ENCODE measurements at places on chromosomes 3 and 15.

DNA sequence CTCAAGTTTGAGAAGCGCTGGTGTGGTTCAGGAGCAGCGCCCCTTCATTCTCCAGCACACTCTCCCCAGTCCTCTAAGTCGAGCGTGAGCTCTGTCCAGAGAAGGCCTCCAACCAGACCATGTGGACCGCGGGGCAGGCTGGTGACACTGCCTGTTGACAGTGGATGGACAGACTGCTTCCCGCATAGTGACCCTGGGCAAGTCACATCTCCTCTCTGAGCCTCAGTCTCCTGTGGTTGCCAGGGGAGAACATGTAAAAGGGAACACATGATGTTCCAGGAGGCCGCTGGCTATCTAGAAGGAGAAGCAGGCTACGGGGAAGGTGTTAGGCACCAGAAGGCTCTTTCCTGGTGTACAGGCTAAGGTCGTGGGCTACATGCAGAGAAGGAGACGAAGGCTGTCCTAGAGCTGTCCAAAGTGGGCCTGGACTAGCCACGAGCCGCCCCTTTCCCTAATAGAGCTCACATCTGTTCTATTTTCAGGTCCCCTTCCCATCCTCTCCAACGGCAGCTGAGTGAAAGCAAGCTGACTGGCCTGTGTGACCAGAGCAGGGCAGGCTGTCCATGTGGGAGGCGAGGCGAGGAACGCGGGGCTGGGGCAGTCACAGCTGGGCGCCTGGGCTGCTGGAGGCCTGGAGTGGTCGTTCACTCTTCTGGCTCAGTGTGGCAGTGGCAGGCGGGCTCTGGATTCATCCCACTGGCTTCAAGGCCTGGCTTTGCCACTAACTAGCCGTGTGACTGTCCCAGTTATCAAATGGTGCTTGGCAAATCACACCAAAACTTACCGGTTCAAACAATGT lies 11.1 kb downstream of the ISG20 start:
- no peak for DNase-seq

GRCh38 chr3:190252080-190252479 lies 70.2 kb downstream of the CLDN1 start:
- DNase-seq = no peak

GRCh38 chr3:48157950-48158376 lies 30.3 kb downstream of the CDC25A start:
- DNase-seq = peak; percentile 64

DNA sequence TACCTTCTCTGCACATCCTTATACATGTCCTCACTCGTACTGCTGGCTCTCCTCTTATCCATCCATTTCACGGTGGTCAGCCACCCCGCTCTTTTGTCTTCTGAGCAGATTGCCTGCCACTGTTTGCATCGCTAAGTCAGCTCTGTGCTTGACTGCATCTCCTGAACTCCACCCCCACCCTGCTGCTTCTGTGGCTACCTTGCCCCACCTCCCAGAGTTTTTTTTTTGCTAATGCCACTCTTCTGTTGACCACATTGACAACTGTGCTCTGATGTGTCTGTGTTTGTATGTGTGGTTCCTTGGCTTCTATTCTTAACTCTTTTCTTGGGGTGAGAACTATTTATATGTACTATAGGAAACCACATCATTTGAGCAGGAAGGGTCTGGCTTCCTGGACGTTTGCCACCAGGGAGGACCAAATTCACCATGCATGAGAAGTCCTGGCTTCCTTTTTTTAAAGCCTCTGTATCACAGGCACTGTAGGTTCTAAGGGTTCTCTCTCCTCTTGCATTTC lies 12.8 kb upstream of the MTMR10 start:
- DNase-seq = peak; percentile 83

DNA sequence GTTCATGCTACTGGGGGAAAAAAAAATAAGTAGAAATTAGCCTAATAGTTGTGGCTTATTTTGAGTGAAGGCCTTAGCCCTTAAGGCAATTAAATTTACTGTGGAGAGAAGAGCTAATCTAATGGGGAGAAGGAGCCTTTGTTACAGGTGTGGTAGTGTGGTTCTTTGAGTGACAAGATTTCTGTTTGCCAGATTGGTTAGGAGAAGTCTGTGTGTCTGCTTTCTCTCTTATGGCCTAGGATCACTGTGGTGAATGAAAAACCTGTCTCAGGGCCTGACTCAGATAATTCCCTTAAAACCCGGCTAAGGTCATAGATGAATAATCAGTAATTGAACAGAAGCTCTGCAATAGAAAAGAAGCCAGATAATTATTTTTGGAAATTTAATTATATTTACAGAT lies 27.0 kb downstream of the OPA1 start:
- no peak for DNase-seq

DNA sequence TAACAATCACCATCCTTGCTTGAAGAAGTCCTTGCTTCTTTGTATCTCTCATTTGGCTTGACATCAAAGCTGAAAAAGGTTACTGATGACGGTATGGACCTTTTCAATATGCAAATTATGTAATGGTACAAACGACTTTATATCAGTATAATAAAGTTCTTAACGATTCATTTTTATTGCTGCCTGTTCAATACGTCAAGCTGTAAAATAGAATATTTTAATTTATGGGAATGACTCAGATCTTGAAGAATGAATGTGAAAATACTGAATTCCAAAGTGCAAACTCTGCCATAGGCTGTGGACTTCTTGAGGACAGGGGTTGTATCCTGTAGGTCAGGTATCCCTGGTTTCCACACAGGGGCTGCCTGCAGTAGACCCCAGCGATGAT lies 156.2 kb downstream of the PLCL2 start:
- no peak for DNase-seq

- no peak for DNase-seq
Observed at GRCh38 chr3:57059411-57059810, 1.1 kb upstream of the SPATA12 start.

GRCh38 chr3:11037976-11038375 lies 45.4 kb downstream of the SLC6A1 start:
- DNase-seq = no peak

DNA sequence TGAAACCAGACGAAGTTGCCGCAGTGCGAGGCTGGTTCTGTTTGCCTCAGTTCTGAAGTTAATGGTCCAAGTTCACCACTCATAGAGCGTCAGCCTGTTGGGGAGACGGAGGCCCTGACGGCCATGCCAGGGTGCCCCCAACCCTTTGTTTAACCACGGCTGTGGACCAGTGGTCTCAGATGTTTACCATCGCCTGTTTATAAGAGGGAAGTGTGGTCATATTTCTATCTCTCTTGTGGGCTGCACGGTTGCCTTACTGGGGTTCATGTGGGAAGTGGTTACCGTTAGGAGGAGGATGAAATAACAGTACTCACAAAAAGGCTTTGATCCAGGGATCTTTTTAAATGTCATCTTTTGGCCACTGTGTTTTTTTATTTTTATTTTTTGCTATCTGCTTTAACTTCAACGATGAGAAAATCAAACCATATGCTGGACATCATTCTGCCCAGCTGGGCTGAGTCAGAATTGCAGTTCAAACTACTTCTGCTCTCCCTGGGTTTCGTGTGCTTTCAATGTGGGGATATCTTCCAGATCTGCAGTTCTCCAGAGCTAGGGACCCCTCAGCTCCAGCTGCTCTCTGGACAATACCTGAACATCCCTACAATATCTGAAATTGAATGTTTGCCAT lies 17.8 kb downstream of the SMAD3 start:
- DNase-seq = no peak

Data from Kasumi-1 (cell line).